ENCODE measurements at places on chromosomes 13 and 19. TPM values are rescaled to one million over a fixed set of nuclear protein-coding genes. Genes with fewer than 3 reads are reported as not detected.

GRCh38 chr19:16861834-16862233 lies 27.0 kb upstream of the F2RL3 start:
- DNase-seq, result peak; percentile 7

DNA sequence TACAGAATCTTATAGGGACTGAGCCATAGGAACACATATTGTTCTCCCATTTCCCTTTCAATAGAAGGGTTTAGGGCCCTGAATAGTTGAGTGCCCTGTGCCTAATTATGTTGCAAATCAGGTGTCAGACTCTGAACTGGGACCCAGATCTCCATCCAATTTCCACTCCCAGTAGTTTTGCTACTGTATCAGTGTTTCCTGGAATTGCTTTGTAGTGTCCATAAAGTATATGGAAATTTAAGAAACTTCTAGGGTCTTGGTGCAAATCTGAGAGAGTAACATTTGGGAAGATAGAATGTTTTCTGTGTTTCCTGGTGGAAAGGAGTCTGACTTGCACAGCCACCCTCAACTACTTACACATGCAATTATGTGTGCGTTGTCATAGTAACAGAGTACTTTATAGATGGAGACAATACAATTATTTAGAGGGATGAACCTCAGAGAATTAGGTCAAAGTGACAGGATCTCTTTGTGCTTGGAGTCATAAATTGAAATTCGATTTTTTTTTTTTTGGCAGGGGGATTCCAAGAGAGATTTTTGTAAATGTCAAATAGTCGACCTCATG lies 646 bp upstream of the SLC10A2 start:
- no peak for DNase-seq

- DNase-seq, result peak; percentile 60
These were observed 18.1 kb downstream of the ARHGEF18 start for GRCh38 chr19:7366701-7367420.

Gene KLF12
- total RNA-seq, result 12.4 TPM

- no peak for DNase-seq
These were observed 56.6 kb downstream of the PDS5B start for GRCh38 chr13:32642858-32643257.

- no peak for DNase-seq
These were observed 171.7 kb upstream of the MAB21L1 start for GRCh38 chr13:35648201-35648600.

GRCh38 chr13:93116809-93117208 lies 109.8 kb upstream of the GPC6 start:
- peak; percentile 9 for DNase-seq

Gene CATSPERD
- not detected for total RNA-seq

Gene SLITRK6
- 1.3 TPM for total RNA-seq

Gene CYP2A6
- total RNA-seq, result not detected

DNA sequence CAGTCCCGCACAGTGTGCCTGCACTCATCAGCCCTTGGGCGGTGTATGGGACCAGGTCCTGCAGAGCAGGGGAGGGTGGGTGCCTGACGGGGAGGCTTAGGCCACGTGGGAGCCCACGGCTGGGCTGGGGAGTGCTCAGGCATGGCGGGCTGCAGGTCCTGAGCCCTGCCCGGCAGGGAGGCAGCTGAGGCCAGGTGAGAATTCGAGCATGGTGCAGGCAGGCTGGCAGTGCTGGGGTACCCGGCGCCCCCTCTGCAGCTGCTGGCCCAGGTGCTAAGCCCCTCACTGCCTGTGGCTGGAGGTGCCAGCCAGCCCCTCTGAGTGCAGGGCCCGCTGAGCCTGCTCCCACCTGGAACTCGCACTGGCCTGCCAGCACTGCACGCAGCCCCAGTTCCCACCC lies 630.9 kb upstream of the PCDH20 start:
- DNase-seq, result no peak

Gene VMAC
- total RNA-seq, result 0.67 TPM

Measured in A673 (cell line).